Left ventricle myocardium superior (tissue), 1 donor: ENCODE measurements at places on chromosomes 2 and 18.

GRCh38 chr18:8117006-8117371 is 492.2 kb upstream of the RAB12 start:
- no peak for DNase-seq

DNA sequence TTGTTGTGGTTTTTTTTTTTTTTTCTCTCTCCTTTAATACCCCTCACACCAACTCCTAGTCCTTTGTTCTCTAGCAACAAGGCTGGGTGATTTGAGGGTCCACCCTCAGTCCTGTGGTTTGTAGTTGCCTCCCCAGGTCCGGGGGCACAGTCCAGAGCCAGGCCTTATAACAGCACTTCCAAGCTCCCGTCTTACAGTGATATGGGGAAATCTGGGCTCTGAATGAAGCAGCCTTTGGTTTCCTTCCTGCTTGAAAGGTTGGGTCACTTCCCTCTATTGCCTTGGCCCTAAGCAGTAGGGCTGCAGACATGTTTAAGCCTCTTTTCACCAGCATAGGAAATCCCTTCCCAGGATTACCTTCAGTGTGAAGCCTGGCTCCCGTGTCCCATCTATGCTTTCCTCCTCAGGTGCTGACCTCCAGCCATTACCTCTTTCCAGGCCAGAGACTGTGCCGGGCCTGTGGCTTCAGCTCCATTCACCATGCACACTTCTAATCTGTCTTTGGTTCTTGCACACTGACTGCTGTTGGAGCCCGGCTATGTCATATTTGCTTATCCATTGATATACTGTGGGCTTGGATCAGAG is 21.2 kb upstream of the NTSR2 start:
- no peak for DNase-seq

DNA sequence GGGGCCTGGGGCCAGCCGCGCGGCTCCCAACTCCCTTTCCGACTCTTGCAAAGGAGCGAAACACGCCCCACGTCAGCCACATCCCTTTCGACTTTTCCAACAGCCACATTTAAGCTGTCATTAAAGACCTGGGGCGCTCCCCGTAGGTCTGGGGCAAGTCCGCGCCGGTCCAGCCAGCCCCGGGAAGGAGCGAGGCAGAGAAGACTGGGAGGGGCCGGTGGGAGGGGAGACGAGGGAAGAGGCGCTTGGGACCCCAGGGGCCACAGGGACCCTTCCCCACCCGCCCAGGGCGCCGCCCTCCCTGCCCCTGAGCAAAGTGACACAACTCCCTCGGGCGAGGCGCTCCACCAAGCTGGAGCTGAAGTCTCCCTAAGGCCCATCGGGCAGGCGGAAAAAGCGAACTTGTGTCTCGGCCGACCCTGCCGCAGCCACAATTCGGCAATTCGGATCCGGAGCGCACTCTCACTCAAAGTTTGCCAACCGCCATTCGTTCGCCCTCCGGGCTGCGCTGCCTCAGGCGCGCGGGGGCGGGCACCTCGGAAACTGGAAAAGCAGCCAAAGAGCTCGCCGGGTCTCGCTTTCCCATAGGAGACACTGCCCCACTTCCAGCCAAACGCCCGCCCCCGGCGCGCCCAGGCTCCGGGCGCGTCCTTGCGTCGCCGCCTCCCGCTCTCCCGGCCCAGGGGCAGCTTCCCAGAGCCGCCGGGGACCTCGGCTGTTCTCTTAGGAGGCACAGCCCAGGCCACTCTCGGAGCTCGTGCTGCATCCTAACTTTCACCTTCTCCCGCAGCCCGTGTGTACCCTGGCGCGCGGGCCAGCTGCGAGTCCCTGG is 1.1 kb upstream of the KCTD1 start:
- peak; percentile 81 for DNase-seq

DNA sequence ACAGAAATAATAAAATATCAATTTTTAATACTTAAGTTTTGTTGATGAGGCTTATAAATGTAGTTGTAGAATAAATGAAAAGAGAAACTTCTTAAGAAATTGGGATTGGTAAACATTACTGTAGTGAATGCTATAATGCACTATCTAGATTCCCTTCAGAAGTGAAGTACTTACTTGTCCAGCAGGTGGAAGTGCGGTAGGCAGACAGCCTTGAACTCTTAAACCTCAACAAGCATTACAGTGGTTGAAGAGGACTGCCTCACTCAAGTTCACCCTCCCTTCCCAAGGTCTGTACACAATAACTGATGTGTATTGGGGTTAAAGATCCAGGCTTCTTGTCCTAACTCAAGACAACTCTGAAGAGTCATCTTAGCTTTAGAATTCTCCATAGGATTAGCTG is 931.0 kb upstream of the LRRTM1 start:
- DNase-seq = no peak

- DNase-seq = no peak
Observed at GRCh38 chr18:58325494-58325893, 281.5 kb downstream of the NEDD4L start.

GRCh38 chr2:26424221-26424620 is 22.5 kb downstream of the DRC1 start:
- DNase-seq = no peak

DNA sequence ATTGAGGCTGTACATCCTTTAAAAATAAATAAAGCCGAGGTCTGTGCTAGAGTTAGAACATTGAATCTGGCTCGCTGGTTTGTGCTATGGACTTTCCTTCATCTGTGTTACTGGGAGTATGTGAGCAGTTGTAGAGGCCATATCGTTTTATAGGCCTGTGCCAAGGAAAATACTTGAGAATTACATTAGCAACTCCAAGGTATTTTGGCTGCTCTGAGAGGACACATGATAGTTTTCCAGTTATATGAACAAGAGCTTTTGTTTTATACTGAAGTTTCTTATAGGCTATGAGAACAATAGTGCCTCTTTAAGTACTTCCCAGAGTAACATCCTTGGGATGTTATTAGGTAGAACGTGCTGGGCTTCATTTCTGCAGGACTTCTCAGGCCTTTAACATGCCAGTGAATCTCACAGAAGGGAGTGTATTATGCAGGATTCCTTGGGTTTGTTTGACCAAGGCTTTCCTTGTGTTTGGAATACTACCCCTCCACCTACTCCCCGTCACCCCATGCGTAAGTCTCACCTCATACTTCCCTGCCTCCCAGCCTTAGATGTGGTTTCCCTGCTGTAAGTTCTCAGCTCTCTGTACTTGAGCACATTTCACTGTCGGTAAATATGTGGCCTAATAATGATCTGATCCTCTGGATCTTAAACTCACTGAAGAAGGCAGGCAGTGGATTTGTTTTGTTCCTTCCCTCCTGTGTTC is 21.0 kb downstream of the TCF7L1 start:
- DNase-seq = no peak

DNA sequence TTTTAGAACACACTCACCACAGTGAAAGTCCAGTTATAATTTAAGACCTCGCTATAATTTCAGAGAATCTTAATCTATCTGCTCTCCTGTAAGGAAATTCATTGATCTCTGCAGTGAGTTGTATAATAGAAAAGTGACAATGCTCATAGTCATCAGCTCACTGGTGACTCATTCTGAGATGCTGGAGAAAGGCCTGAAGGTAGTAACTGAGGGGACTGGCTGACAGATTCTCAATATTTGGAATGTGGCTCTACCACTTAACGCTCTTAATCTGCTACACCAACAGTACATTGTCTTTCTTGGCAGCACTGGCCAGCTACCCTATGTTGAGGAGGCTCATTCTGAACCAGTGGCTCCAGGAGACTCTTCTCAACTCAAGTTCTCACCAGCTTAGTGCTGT is 246.1 kb downstream of the RPRM start:
- no peak for DNase-seq

DNA sequence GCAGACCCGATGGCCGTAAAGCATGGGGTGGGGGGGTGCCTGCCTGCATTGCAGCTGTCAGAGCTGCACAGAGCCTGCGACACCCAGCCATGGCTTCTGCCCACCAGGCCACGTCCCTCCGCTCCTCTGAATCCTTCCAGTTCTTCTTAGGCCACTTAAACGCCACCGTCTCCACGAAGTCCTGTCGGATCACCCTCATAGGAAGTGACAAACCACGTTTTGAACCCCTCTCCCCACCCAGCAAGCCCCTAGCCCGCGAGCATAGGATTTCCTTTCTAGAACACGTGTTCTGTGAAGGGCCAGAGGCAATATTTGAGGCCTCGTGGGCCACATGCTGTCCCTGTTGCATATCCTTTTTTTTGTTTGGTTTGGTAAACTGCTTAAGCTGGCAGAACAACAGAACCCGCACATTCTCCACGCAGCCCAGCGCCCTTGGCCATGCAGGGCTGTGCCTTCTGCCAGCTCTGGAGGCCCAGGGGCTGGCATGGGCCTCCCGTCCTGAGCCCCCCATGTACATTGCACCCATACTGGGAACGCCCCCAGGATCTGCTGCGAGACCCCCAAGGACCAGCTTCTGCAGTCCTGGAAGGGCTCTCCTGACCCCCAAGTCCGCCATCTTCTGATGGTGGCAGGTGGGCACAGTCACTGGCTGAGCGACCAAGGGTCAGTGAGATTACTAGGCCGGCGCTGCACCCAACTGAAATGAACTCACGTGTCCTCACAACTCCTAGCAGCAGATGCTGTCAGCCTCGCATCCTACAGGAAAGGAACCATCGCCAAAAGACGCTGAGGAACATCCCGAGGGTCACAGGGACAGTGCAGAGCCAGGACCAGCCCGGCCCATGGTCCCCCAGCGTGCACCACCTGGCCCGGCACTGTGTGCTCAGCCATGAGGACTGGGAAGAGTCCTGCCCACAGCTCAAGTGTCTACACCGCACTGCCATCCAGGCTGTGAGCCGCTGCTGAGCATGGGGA is 35.1 kb downstream of the ADI1 start:
- DNase-seq = peak; percentile 20

GRCh38 chr2:237478979-237479378 is 8.1 kb upstream of the MLPH start:
- no peak for DNase-seq
